ENCODE measurements at places on chromosomes 12 and 14.

GRCh38 chr14:51733147-51733546, 81.4 kb downstream of the FRMD6 start:
- no peak for DNase-seq

DNA sequence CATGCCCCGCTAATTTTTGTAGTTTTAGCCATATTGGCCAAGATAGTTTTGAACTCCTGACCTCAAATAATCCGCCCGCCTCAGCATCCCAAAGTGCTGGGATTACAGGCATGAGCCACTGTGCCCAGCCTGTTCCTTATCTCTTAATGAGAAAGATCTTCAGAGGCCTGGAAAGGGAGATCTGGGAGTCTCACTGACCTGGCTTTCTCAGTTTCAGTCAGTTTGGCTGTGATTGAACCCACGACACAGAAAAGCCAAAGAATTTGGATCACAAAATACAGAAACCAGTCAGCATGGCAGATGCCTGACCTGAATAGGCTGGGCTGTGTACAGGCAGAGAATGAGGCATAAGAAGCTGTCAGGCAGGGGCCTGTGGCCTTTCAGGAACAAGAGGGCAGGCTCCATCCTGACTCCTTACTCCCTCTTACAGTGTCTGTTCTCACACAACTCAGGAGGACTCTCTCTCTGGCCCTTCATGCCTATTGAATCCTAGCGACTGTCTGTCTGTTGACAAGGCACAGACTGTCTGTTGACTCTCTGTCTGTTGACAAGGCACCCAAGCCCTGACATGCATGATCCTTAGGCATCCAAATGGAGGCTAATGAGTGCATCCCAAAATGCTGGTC, 366.5 kb upstream of the CCDC196 start:
- DNase-seq: no peak

- no peak for DNase-seq
Observed at GRCh38 chr12:20189767-20190166, 178.6 kb upstream of the PDE3A start.

DNA sequence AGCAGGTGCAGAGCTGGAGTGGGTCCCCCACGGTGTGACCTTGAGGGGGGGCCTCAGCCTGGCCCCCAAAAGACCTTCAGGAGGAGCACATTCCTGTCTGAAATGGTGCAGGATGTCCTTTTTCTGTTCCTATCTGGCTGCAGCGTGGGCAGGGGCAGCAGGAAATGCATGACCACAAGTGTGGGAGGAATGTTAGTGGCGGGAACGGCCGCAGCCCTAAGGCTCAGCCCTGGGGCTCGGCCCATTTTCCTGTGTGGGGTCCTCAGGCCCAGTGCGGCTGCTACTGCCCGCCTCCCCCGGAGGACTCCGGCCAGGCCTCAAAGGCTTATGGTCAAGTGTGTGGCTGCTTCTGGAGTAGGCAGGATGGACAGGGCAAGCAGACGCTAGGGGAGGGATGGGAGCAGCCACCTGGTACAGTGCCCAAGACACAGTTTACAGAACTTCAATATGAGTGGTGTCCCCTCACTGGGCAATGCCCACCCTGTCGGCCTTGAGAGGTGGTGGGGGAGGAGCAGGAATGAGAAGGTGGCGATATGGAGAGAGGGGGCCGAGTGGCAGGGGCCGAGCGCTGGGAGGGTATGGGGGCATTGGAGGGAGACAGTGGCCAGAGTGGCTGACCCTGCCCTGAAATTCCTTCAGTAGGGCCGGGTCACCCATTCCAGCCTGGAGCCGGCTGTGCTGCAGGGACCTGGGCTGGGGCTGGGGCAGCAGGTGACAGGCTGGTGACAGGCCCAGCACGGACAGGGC, 137.4 kb downstream of the CALM1 start:
- no peak for DNase-seq

- peak; percentile 11 for DNase-seq
Observed at GRCh38 chr14:63045612-63046320, 508 bp upstream of the KCNH5 start.

DNA sequence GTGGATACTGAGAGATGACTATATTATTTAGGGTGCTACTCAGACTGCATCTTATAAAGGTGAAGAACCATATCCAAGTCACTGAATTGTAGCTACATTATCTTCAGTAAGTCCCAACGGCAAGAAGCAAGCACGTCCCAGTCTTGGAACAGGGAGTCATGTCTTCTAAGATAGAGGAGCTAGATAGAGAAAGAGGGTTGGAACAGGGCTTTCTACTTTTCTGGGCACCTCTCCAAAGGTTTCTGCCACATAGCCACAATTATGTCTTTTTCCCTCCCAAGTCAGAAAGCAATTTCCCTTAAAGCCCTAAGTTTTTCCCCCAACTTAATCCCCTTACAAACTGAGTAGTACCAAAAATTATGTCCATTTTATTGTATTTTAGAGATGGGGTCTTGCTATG, 22.4 kb downstream of the MAPK1IP1L start:
- no peak for DNase-seq
